Fibroblast of skin of abdomen (primary cell): ENCODE measurements at places on chromosomes 6 and 20.

- DNase-seq = no peak
Measured at GRCh38 chr6:149289192-149289781, 28.2 kb upstream of the TAB2 start.

GRCh38 chr6:143394389-143394788, 56.1 kb downstream of the ADAT2 start:
- DNase-seq = peak; percentile 27

DNA sequence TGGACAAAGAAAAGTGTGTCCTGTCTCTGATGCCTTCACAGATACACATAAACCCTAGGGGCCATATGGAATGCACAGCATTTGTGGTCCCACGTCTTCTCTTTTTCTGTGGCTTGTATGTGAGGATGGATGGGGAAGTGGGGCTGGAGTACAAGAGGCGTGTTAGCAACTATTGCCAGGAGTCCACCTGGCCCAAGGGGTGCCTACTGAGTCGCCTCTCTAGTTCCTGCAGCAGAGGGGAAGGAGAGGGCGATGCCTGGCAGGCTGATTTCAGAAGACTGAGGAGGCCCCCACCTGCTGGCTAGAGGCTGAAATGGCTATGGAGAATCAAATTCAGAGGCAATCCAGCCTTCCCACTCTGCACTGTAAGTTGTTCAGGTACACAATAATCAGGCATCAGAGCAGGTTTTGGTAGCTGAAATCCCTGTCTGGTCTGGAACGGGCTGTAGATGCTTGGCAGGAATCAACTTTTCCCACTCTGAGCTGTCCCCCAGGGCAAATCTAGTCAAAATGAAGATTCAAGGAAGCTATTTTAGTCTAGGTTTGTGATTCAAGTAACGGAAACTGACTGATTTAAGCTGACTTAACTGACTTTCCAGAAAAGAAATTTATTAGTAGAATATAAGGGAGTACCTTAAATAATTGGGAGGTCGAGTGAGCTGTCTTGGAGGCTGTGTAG, 14.9 kb upstream of the PPARD start:
- DNase-seq = peak; percentile 52

GRCh38 chr6:19752746-19753145, 84.4 kb upstream of the ID4 start:
- no peak for DNase-seq

- DNase-seq = no peak
Measured at GRCh38 chr20:3328501-3328900, 79.0 kb downstream of the DNAAF9 start.

GRCh38 chr20:60102665-60103210, 144.5 kb downstream of the CDH26 start:
- no peak for DNase-seq

GRCh38 chr6:151288712-151289398, 49.1 kb downstream of the AKAP12 start:
- DNase-seq = no peak

- DNase-seq = no peak
Measured at GRCh38 chr6:165714907-165715306, 51.9 kb upstream of the PDE10A start.

GRCh38 chr6:128251445-128252340, 268.7 kb downstream of the PTPRK start:
- no peak for DNase-seq

DNA sequence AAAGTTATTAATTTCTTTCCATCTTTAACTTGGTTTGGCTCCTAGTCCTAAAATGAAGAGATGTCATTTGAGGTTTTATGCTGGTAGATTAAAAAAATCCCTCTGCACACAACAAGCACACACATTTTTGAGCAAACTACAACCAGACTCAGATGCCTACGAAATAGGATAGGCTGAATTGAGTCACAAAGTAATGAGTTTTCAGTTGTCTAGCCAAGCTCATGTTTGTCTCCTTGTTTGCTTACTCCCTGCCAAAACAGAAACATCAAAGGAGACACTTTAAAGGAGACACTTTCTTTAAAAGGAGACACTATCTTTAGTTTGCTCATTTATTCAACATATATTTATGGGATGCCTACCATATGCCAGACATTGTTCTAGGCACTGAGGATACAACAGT, 56.2 kb downstream of the TPBG start:
- DNase-seq = no peak

DNA sequence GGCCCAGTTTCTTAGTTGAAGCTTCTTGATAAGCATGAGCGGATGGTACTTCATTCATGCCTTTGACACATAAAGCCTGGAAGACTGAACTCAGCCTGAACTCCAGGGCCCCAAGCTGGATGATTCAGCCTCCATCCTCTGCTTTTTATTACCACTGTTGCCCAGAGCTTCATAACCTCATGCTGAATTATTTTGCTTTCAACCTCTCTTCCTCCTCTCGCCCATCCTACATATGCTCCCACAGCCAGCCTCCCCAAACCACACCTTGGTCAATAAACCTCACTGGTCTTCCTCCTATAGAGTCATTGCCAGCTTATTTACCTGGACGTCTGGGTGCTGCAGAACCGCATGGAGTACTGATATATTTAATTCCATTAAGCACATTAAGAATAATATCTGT, 59.4 kb downstream of the SLC35B3 start:
- no peak for DNase-seq

DNA sequence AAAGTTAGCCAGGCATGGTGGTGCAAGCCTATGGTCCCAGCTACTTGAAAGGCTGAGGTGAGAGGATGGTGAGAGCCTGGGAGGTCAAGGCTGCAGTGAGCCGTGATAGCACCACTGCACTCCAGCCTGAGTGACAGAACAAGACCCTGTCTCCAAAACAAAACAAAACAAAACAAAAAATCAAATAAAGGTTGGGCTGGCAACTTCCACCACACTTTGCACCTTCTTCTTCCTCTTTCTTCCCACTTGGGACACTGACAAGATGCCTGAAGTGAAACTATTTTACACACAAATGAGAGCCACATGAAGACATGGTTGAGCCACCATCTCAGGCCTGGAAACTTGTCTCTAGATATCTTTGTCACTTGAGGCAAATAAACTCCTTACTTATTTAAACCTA, 53.8 kb upstream of the CCDC28A start:
- no peak for DNase-seq

DNA sequence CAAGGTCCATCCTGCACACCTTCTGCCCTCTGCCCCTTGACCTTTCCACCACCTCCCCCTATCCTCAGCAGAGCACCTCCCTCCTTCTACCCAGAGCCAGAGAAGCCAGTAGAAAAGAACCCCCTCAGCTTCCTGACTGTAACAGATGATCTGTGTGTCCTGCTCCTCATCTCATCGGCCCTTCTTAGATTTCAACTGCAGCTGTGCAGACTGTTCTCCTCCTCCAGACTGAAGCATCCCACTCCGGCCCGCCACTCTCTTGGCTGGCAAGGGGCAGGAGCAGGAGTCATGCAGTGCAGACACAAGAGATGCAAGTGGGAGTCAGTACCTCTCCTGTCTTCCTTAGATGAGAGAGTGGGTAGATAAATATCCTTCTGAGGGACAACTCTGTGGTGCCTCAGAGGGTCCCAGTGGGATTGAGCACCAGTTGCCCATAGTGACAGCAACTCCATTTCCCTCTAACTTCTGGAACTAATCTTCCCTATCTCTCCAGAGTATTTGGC, 163.5 kb upstream of the MLN start:
- no peak for DNase-seq

GRCh38 chr6:137223370-137224131, 4.4 kb upstream of the IFNGR1 start:
- peak; percentile 8 for DNase-seq

- no peak for DNase-seq
Measured at GRCh38 chr6:112252571-112253497, 1.5 kb downstream of the LAMA4 start.

GRCh38 chr20:41361757-41362747, 4.6 kb downstream of the EMILIN3 start:
- no peak for DNase-seq

GRCh38 chr20:60583741-60584140, 625.5 kb downstream of the CDH26 start:
- DNase-seq = peak; percentile 78
